ENCODE measurements at places on chromosomes 1 and 21. TPM values are rescaled to one million over a fixed set of nuclear protein-coding genes. Genes with fewer than 3 reads are reported as not detected.

The TTLL7 gene
- 14.5 TPM for total RNA-seq

The LCE1E gene
- total RNA-seq, result not detected

The LORICRIN gene
- not detected for total RNA-seq

The RHCE gene
- total RNA-seq, result 1.6 TPM

The LINGO4 gene
- not detected for total RNA-seq

The GPR52 gene
- total RNA-seq, result 0.63 TPM

The OLIG2 gene
- not detected for total RNA-seq

The KRTAP19-3 gene
- total RNA-seq, result not detected

The SMCP gene
- not detected for total RNA-seq

The SPEN gene
- total RNA-seq, result 8.6 TPM

The PDC gene
- total RNA-seq, result not detected

The NHLH1 gene
- total RNA-seq, result not detected

The CALML6 gene
- 0.63 TPM for total RNA-seq

The LENEP gene
- total RNA-seq, result not detected

The ERICH3 gene
- total RNA-seq, result under 0.01 TPM

The MYOC gene
- 1.3 TPM for total RNA-seq

The VASH2 gene
- total RNA-seq, result 1.1 TPM

The TYW3 gene
- 19.4 TPM for total RNA-seq

The TP73 gene
- not detected for total RNA-seq

The KCND3 gene
- total RNA-seq, result under 0.01 TPM

The CDC20 gene
- total RNA-seq, result 1.2 TPM

The OPTC gene
- not detected for total RNA-seq

The PALMD gene
- total RNA-seq, result 0.60 TPM

The SYT14 gene
- total RNA-seq, result 3.6 TPM

The GPR153 gene
- 6.6 TPM for total RNA-seq

The F13B gene
- not detected for total RNA-seq

The EXTL1 gene
- 0.47 TPM for total RNA-seq

The PTPN22 gene
- 0.95 TPM for total RNA-seq

The RCSD1 gene
- total RNA-seq, result not detected

The SNX7 gene
- 41.7 TPM for total RNA-seq

The LMOD1 gene
- 3.5 TPM for total RNA-seq

Measured in bronchial smooth muscle cell (primary cell).